ENCODE measurements at places on chromosomes 13 and 19.

GRCh38 chr19:52566588-52566987 lies 3.5 kb upstream of the ZNF701 start:
- no peak for DNase-seq

DNA sequence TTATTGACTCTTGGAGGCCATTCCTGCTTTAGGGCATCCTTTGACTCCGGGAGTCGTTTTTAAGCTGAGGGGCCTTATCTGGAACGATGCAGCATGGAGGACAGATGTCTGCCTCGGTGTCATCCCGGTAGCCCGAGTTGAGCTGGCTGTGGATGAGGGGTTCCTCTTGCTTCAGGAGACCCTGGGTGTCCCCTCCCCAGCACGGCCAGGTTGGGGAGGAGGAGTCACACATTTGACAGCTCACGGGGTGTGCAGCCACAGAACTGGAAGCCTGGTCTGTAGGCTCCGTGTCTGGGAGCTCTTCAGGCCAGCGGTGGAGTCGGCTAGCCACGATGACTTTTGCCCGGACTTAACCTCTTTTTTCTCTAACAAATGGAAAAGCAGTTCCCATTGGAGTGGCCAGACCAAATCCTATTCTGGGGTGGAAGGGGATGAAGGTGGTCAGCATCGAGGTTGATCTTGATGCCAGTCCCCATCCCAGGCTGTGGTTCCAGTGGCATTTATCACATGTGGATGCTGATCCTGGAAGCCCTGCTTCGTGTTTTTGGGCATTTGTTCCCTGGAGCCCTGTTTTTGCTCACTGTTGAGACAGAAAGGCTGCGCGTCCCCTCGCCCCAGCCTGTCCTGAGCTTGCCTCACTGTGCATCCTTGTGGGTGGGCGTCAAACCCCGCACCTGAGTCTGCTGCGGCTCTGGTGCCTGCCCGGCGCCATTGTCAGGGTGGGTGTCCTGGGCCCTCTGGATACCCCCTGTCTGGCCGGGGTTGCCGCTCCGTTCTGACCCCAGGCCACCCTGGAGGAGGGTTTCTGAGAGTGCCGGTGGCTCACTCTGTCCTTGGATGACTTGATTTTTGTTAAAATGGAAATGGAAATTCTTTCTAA lies 12.0 kb downstream of the TFDP1 start:
- no peak for DNase-seq

DNA sequence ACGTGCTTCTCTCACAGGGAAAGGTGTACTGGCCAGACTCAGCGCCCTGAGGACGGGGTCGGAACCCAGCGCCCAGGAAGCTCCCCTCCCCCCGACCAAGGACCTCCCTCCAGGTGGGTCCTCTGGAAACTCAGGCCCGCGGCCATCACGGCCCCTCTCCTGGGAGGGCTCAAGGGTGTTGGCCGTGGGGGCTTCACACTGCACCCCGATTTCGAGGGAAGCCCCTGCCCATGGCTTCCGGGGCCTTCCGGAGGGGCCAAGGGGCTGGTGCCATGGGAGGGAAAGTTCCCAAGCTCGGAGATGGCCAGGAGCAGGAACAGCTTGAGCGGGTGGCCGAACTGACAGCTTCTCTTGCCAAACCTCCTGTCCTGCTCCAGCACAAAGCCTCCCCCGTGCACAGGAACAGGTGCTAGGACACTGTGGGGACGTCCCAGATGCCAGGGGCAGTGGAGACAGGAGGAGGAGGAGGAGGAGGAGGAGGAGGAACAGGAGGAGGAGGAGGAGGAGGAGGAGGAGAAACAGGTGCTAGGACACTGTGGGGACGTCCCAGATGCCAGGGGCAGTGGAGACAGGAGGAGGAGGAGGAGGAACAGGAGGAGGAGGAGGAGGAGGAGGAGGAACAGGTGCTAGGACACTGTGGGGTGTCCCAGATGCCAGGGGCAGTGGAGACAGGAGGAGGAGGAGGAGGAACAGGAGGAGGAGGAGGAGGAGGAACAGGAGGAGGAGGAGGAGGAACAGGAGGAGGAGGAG lies 10.0 kb downstream of the SBNO2 start:
- no peak for DNase-seq

GRCh38 chr13:71169180-71169579 lies 697.8 kb downstream of the DACH1 start:
- DNase-seq = no peak

GRCh38 chr13:93217721-93218261 lies 8.8 kb upstream of the GPC6 start:
- no peak for DNase-seq

DNA sequence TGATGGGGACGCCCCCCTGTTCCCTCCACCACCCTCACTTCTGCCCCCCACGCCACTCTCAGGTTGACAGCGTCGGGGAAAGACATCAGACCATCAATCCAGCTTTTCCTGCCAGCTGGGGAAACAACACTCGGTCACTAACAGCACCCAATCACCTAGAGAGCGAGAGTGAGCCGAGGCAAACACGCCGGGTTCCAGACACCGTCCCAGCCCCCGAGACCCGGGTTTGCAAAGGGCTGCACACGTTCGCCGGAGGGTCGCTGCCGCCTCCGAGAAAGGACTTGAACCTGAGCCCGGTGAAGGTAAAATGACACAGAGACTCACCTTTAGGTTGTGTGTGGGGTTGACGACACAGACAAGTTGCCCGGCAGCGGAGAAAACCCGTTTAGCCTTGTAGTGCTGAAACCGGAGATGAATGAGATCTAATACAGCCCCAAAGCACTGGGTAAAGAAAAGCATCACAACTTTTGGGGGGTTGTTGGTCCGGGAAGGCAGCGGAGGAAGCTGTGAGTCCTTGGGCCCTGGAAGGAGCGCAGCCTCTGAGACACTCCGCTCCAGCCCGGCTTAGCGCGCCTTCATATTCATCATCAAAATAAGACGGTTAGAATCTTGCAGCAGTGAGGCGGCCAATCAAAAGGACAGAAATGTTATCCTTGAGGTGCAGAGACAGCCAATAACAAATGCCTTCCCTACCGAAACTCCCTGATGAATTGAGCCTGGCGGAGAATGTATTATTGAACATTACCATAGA lies at the start of gene SIAH3:
SIAH3 (minus strand) TSS at position 583 of the 751 bp plus-strand sequence; CDS start at position 459, 124 bp downstream.
- no peak for DNase-seq

DNA sequence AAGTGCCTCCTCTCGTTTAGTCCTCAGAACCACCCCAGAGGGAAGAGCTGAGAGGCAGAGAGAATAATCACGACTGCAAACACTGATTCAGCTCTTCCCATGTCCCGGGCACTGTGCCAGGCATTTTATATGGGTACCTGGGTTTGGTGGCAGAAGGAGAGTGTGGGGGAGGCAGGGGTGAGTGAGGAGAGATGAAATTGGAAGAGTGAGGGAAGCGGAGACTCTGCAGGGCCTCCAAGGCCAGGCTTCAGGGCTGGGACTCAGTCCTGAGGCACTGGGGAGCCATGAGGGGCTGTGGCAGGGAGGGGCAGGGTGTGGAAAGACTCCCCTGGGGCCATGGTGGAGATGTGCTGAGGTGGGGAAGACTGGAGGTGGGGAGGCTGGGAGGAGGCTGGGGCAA lies 8.7 kb downstream of the SYNGR4 start:
- DNase-seq = no peak

- DNase-seq = no peak
These were observed 11.4 kb downstream of the SLC7A9 start for GRCh38 chr19:32858155-32858554.

- DNase-seq = no peak
These were observed 54.9 kb downstream of the SIAH3 start for GRCh38 chr13:45796426-45797235.

GRCh38 chr13:32228330-32229041 lies 86.7 kb downstream of the ZAR1L start:
- no peak for DNase-seq

DNA sequence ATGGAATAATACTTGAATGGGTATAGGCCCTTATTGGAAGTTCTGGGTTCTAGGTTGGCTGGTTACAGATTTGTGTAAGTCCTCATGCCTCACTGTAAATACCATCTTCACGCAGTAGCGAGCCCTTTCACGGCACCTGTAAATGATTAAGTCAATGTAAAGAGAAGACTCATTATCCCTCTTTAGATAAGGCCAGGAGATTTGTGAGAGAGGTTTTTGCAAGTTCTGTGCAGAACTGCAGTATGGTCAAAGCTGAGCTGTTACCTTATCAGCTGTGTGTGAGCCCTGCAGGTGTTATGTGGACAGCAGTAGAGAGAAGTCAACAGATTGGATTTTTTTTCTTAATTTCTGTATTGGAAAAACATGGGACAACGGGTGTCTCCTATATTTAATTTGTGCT lies 141.6 kb downstream of the SHISA2 start:
- no peak for DNase-seq

DNA sequence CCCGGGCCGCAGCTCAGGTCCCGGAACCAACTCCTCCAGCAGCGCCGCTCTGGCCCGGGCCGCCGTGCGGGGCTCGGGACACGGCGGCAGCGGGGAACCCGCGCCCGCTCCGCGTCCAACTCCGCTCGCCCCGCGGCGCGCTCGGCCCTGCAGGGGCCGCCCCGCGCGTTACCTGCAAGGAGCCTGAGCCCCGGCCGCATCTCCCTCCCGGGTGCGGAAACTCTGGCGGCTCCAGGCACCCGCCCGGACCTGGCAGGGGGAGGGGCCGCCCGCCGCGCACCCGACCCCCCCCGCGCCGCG lies at the start of gene TMTC4:
TMTC4 (minus strand) TSS at position 224 of the 300 bp plus-strand sequence. CDS start 4,433 bp downstream, outside the sequence.
- DNase-seq = no peak

- DNase-seq = no peak
These were observed 81.0 kb upstream of the MBNL2 start for GRCh38 chr13:97141097-97141496.

DNA sequence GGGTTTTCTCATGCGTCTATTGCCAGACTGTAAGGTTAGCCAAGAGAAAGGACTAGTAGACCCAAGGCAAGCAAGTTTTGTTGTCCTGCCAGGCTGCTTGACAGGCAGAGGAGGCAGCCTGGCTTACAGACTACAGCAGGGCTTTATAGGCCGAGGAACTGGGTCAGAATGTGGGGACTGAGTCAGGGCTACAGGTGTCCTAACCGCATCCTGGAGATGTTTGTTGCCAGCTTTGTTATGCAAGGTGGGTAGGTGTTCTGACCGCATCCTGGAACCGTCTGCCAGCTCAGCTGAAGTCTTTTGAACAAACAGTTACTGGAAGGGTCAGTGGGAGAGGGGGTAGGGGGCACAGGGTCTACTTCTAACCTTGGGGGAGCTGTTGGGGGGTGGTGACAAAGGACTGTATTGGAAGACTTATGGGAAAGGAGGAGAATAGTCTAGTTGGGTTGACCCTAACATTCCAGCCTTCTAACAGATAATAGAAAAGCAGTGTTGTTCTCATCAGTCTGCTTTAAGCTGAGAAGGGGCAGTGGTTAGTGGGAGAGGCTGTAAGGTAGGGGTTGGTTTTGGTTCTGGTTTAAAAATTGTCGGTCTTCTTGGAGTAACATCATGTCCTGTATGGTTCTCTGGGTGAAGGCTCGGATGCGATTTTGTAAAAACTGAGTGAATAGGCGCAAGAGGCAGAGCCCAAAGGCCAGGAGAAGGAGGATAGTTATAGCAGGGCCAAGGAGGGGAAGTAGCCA lies 913.8 kb upstream of the SLITRK5 start:
- no peak for DNase-seq

GRCh38 chr19:24086974-24087595 lies at the start of gene ZNF254:
ZNF254 (plus strand) TSS chr19:24087187; CDS start chr19:24087308, 121 bp downstream.
- peak; percentile 94 for DNase-seq

GRCh38 chr13:32035716-32036115 lies 4.1 kb downstream of the FRY start:
- DNase-seq = no peak

- no peak for DNase-seq
These were observed 29.3 kb upstream of the PSG8 start for GRCh38 chr19:42794765-42795164.

GRCh38 chr19:10137751-10138682 lies 18.3 kb upstream of the EIF3G start:
- no peak for DNase-seq

DNA sequence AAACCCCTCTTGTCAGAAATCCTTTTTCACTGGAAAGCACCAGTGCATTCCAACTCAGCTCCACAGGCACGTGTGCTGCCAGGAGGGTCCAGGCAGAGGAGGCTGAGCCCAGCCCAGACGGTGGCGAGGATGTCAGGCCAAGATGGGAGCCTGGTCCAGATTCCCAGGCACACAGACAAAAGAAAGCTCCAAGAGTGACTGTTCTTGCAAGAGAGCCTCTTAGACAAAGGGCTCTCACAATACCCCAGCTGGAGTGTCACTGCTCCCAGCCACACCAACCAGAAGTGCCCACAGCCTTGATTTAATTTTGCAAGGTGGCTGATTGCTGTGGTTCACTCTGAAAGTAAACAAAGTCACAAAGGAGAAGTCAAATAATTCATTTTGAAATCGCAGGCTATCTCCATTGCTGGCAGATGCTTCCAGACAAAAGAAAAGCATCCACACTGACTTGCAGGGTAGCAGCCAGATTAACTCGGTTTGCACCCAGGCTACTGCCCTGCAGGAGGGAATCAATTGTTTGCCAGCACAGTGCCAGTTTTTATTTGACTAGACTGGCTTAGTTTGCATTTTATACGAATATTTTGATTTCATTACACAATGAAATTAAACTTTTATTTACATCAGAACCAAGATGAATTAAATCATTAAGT lies 95.1 kb downstream of the RAB20 start:
- DNase-seq = no peak

- no peak for DNase-seq
These were observed 25.8 kb upstream of the CYP2S1 start for GRCh38 chr19:41166944-41167804.

DNA sequence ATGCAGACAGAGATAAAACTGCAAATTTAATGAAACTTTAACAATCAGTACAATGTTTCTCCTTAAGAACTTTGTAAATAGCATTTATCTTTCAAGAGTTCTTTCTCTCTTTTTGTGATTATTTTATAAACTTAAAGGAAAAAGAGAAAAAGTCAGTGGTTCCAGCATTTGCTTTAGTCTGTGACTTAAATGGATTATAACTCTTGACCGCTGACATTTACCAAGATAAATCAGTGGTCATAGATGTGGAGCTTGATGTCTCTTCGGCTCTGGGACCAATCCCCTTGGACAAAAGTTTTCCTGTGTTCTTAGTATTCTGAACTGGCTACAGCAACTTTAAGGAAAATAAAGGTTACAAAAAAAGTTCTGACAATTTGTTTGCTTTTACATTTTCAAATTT lies 162.6 kb downstream of the TM9SF2 start:
- DNase-seq = no peak

GRCh38 chr13:112931028-112931934 lies 37.7 kb upstream of the MCF2L start:
- peak; percentile 76 for DNase-seq

DNA sequence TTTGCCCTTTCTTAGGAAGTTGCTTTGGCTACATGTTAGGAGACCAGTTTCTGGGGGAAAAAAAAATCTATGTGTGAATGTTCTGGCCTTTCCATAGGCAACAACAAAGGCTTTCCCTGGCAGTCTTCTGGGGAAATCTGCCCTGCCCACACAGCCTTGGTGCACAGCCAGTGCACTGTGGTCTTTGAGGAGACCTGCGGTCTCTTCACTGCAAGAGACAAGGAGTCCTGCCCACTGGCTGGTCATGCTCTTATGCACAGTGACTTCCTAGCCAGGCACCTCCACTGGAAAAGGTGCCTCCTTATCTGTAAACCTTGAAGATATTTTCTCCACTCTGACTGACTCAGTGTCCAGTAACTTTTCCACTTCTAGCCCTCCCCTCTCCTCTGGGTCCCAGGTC lies 155.1 kb downstream of the SUCLA2 start:
- no peak for DNase-seq

- DNase-seq = peak; percentile 69
These were observed 104.2 kb downstream of the ITGBL1 start for GRCh38 chr13:101556676-101557123.

GRCh38 chr19:13022859-13023636 lies 27.8 kb downstream of the NFIX start:
- peak; percentile 92 for DNase-seq

- DNase-seq = no peak
These were observed 366.4 kb downstream of the KLF12 start for GRCh38 chr13:73767747-73768315.

GRCh38 chr19:31501427-31502195 lies 152.4 kb upstream of the TSHZ3 start:
- no peak for DNase-seq
